ENCODE measurements at places on chromosomes 1 and 21.

DNA sequence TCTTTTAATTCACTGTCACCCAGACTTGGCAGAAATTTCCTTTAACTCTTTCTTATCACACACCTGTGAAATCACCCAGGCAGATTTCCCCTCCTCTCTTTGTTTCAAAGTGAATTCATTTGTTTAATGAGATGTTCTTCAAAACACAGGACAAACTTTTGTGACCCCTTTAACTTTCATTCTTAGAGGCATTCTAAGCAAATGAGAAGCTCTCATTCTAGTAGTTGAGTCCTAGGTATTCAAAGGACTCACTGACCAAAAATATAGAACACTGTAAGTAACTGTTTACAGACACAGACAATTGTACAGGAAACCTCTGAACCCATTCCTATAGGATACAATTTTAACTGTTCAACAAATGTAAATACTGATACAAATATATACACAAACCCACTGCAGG is 16.9 kb downstream of the LRRC8C start:
- DNase-seq: no peak

GRCh38 chr1:230784163-230784562 is 37.0 kb downstream of the CAPN9 start:
- DNase-seq: no peak

GRCh38 chr1:188295157-188295556 is 1466.4 kb downstream of the PLA2G4A start:
- DNase-seq: no peak

DNA sequence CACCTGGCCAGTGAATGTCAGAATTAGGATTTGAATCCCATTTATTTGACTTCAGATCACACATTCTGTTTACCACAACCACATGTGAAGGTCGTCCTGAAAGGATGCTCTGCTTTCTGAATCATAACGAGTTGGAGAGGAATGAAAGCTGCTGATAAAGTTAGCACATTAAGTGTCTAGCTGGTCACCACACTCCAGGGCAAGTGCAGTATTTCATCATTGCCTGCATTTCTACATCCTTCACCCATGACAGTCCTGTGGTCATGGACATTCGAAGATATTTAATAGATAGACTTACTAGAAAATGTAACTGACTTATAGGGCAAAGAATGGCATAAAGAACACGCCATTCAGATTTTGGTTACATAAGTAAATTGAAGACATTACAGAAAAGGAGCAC is 52.7 kb upstream of the ST6GALNAC3 start:
- DNase-seq: no peak

GRCh38 chr1:96445302-96445701 is 276.3 kb upstream of the PTBP2 start:
- DNase-seq: no peak

DNA sequence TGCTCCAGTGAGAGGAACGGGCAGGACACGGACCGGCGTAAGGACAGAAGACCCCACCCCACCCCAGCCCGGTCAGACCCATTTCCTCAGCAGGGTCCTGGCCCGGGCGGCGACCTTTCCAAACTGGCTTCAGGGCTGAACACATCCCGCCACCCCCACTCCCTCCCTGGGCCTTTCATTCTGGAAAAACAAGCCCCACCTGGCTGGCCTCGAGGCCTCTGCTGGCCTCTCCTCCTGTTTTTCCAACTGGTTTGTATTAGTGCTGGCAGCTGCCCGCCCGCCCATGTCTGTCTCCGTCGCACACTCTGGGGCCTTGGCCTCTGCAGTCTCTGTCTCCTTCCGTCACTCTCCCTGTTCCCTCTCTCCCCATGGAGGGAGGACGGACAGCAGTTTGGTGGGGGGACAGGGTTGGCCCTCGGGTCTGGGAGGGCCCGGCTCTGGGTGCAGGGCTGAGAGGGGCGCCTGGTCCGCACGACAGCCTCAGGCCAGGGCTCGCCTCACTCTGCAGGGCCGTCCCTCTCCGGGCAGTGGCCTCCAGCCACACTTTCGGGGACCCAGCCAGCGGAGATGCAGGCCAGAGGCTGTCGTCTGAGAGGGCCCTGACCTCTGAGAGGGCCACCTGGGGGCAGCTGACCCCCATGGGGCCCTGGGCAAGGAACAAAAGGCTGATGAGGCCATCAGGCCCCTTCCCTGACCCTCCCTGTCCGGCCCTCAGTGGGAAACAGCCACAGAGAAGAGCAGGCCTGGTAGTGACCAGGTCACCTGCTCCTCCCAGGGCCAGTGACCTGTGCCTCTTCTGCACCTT is 1.5 kb upstream of the MXRA8 start:
- no peak for DNase-seq

- no peak for DNase-seq
Measured at GRCh38 chr1:226814751-226815537, 55.5 kb upstream of the PSEN2 start.

DNA sequence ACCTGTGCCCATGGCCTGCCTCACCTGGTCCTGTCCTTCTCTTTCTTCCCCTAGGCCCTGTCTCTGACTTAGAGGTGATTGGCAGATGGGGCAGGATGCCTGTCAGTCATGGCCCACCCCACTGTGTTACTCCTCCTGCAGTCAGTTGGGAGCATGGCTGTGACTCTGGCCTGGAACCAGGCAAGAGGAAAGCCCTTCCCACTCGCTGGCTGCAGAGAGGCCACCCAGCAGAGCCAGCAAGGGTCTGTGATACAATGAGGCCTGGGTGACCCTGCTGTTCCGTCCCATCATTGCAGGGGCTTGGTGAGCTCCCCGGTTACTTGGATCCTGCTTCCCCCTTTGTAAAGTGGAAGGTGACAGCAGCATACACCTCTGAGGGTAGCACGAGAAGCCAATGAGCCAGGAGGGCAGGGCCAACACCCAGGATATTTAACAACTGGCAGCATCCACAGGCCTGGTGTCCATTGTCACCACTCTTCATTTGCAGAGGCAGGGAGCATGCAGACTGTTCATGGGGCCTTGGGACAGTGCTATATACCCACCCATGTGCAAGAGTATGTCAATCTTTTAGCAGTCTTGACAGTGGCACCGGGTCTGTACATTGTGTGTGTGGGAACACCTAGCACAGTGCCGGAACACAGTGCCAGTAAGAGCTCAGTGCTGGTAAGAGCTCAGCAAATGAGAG is 191.0 kb upstream of the C1orf174 start:
- DNase-seq: no peak

GRCh38 chr1:33234588-33234990 is 21.7 kb upstream of the ZNF362 start:
- no peak for DNase-seq

GRCh38 chr1:169115891-169116585 is 9.5 kb downstream of the ATP1B1 start:
- DNase-seq: no peak

DNA sequence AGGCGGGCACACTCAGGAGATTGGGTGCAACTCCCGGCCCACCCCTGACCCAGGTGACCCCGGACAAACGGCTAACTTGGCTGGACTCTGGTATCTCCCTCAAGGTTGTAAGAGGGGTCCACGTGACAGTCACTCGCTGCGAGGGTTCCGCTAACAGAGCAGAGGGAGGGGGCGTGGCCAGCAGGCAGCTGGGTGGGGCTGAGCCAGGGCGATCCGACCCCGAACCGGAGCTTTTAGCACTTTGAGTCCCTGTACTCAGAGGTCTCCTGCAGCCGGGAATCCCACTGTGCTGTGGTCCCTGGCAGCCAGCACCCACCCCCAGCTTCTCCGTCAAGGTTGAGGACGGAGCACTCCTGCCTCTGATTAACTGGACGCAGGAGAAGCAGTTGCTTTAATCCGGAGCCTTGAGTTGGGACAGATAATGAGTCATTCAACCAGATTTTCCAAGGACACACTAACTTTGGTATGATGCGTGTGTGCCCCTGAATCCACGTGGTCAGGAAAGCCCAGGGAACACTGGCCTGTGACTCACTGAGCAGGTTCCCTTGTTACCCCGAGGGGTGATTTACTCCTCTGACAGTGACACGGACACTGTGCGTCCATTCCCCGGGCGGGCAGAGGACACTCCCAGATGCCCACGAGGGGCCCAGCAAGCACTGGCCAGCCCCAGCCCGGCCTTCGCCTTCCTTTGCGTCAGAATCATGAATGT is 16.8 kb downstream of the TRPM2 start:
- DNase-seq: no peak

DNA sequence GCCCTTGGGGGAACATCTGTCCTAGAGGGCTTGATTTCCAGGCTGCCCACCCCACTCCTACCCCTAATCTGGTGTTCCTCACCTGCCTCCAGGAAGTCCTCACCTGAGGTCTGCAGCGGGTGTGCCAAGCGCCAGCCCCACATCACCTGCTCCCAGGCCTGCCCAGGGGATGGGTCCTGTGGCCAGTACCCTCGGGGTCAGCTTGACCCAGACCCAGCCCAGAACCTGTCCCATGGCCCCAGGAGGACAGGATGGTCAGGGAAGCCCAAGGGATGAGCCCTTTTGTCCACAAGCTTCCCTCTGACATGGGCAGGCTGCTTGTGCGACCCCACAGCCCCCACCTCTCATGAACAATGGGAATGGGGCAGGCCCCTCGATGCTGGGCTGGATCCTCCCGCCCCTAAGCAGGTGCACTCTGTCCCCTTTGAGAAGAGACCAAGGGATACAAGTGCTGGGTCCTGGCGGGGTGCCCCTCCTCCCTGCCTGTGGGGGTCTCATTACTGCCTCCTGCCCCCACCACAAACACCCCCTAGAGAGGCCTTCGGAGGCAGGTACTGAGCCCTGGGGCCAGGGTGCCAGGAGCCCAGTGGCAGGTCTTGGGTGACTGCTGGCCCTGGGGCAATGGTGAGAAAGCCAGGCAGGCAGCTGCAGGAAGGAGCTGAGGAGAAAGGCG is 3.2 kb downstream of the MIB2 start:
- no peak for DNase-seq

DNA sequence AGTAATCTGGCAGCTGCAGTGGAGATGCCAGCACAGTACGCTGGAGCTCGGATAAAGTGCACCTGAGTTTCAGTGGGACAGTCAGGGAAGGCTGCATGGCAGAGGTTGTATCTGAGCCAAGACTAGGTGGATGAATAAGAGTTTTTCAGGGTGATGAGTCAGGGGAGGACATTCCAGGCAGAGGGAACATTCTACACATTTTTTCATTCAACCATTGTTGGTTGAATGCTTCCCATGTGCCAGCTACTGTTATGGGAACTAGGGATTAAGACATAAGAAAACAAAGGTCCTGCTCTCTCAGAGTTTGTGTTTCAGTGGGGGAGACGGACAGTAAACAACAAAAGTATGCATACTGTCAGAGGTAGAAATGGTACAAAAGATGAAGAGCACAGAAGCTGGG is 5.2 kb downstream of the LEPR start:
- DNase-seq: no peak

- no peak for DNase-seq
Measured at GRCh38 chr1:58823481-58824010, 39.7 kb upstream of the JUN start.

- DNase-seq: no peak
Measured at GRCh38 chr1:78560811-78561210, 59.4 kb upstream of the IFI44L start.

DNA sequence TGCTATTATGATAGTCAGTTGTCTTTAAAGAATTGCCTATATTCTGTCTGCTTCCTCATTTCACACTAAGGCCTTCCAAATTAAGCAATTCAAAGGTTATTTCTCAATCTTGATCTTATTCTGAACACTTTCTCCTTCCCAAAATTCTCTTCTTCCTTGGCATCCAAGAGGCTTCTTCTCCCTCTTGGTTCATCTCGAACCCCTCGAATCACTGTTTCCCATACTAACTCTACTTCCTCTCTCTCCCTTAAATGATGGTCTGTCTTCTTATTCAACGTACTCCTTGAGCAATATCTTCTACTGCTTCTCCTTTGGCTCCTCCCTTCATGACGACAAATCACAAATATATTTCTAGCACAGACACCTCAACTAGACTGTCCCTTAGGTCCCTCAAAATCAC is 4.5 kb downstream of the COPA start:
- DNase-seq: no peak

- no peak for DNase-seq
Measured at GRCh38 chr1:6180268-6180706, at the start of gene CHD5. CHD5 (minus strand) TSS chr1:6180321; CDS start chr1:6180023, 298 bp downstream.
